H1 (cell line): ENCODE measurements at places on chromosomes 7 and 10. TPM values are rescaled to one million over a fixed set of nuclear protein-coding genes. Genes with fewer than 3 reads are reported as not detected.

DNA sequence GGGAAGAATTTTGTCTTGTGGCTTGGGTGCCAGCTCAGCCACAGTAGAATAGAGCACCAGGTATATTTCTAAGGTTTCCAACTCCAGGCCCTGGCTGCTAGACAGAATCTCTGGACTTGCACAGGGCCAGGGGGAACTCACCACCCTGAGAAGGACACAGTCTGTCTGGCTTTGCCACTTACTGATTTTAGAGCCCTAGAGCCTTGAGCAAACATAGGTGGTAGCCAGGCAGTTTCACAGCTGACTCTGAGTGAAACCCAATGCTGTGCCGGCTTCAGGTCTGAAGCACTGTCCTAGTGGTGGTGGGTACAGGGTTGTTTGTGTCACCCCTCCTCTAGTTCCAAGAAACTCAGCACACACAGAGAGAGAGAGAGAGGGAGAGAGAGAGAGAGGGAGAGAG is 81.6 kb downstream of the TES start:
- no peak for DNase-seq

DNA sequence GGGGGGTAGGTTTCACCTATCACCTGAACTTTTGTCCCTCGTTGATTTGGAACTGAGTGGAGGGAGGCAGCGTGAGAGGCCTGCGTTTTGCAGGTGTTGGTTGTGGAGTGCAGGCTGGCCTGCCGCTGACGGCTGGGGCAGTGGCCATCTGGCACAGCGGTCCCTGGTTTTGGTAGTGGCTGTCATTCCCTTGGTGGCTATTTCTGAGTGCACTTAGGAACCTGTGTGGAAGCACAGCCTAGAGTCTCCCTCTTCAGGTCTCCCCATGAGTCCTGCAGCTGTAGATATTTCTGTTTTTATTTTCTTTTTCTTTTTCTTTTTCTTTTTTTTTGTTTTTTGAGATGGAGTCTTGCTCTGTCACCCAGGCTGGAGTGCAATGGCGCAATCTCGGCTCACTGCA is 129.2 kb downstream of the CUL2 start:
- DNase-seq: no peak

GRCh38 chr7:135991322-135991721 is 14.2 kb upstream of the MTPN start:
- DNase-seq: no peak

Gene HMX3
- total RNA-seq: 0.27 TPM in 1 of 2 replicates, not detected in the other

Gene WASHC2A
- 29.7 and 37.0 TPM in 2 replicates for total RNA-seq
